ENCODE measurements at places on chromosomes 5 and 9.

DNA sequence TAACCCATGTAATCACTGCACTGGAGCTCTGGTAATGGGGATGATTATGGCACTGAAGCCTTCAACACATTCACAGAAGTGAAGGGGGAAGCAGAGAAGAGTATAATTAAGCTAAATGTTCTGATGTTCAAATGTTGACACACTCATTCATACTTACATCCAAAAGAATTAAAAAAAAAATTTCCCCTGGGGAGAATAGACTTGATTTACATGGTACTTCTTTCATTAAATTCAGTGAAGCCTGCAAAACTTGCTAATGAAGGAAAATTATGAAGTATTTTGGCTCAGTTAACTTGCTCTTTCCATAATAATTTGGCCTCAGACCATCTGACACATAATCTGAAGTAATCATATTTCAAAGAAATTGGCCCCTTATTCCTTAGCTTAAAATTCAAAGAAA lies 428.8 kb downstream of the SH3GL2 start:
- no peak for DNase-seq

- DNase-seq: no peak
Observed at GRCh38 chr9:95190413-95190812, 127.1 kb downstream of the FANCC start.

- DNase-seq: peak; percentile 37
Observed at GRCh38 chr9:98255061-98255577, 330 bp downstream of the TBC1D2 start.

GRCh38 chr5:177087398-177088005 lies 787 bp downstream of the FGFR4 start:
- DNase-seq: no peak

GRCh38 chr5:87069974-87070608 lies 197.6 kb upstream of the RASA1 start:
- peak; percentile 60 for DNase-seq

GRCh38 chr5:144284931-144285502 lies 114.3 kb downstream of the KCTD16 start:
- no peak for DNase-seq

DNA sequence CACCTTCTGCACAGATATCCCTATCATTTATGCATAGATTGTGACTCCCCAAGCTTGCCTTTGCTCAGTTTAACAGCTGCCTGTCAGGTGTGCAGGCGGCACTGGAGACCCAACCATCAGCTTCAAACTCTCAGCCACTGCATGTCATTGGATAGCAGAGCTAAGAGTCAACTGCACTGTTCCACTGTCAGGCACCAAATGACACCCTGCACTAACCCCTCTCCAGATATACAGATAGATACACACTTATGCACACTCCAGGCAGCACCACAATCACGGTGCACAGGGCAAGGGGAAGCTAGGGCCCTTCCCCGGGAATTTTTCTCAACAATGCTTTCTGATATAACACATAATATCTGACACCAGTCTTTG lies 142.3 kb downstream of the BNC2 start:
- no peak for DNase-seq

Measured in fibroblast of skin of right quadriceps (primary cell).